ENCODE measurements at places on chromosomes 6 and 20.

DNA sequence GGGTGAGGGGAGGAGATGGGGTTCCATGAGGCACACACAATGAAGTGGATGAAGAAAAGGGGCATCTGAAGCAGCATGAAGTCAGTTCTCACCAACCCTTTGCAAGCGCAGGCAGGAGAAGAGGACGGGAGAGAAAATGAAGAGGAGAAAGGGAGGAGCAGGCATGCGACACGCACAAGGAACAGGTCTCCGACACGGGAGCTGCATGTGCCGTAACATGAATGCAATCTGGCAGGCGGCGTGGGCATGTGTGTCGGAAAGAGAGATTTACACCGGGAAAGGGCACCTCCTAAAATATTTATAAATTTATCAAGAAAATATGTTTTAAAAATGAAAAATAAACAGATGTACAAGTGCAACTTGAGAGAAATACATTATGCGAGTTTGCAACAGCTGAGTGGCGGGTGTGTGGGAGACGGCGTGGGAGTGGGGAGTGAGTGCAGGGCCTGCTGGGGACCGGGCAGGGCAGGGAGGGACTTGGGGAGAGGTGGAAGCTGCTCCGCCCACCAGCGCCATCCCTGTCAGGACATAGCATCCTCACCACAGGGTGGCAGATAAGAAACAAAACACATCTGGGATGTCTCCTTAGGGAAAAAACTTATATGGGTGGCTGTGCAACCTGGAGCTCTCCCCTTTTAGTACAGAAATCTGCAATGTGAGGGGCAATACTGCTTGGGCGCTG lies 40.6 kb downstream of the GJA10 start:
- DNase-seq: no peak

- DNase-seq: no peak
These were observed 28.3 kb downstream of the C6orf132 start for GRCh38 chr6:42113936-42114636.

DNA sequence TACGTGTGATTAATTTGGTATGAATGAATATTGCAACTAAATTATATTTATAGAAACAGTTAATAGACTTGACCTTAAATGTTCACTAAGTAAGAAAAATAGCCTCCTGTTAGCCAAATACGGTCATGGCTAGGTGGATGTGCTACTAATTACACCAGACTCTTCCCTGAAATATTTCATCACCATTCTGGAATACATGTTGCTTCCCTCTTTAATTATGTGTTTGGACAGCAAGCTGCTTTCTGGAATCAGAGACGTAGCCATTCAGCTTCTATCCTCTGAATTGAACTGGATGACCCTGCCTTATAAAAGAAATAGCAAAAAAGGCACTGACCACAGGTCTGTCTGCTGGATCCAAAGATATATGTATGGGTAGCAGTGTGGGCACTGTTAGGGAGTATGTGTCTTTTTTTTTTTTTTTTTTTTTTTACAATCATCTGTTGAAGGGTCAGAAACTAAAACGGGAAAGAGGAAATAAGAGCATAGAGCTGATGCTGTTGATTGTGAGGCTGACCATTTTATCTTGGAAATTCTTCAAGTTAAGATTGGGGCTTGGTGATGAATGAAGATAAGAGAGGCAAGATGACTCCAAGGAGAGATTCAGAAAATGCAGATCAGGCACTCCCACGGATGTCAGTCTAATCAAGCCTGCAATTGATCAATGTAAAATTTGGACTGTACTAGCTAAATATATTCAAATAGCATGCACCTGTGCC lies 283.2 kb upstream of the HSF2 start:
- no peak for DNase-seq

DNA sequence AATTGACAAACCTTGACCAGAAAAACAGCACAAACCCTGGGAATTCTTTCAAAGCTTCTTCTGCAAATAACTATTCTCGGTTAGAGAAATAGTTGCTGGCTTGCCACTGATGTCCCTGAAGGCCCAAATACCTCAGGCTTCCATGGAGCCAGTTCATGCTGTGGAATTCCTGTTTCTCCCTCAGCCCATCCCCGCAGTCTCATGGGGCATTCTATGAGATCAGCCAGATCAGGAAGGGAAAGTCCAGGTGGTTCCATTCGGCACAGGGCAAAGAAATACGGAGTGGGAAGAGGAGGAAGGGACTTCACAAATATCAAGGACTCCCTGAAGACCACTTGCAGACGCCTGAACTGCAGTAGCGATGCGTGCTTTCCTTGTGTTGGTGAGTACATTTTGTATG lies 63.3 kb downstream of the MYLK4 start:
- no peak for DNase-seq

DNA sequence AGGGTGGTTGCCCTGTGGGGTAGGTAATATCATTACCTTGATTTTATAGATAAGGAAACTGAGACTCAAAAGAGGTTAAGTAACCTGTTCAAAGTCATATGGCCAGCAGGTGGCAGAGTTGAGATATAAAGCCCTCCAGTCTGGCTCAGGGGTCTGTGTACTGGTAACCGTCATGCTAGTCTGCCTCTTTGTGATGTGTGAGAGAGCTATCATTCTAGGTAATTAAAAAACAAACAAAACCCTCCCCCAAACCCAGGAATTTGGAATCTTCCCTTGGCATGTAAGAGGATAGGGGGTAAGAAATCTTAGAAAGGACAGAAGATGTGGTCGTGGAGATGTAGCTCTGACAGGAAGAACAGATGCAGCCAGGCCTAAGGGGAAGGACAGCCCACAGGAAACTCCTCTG lies 206.0 kb downstream of the CDC5L start:
- peak; percentile 74 for DNase-seq

DNA sequence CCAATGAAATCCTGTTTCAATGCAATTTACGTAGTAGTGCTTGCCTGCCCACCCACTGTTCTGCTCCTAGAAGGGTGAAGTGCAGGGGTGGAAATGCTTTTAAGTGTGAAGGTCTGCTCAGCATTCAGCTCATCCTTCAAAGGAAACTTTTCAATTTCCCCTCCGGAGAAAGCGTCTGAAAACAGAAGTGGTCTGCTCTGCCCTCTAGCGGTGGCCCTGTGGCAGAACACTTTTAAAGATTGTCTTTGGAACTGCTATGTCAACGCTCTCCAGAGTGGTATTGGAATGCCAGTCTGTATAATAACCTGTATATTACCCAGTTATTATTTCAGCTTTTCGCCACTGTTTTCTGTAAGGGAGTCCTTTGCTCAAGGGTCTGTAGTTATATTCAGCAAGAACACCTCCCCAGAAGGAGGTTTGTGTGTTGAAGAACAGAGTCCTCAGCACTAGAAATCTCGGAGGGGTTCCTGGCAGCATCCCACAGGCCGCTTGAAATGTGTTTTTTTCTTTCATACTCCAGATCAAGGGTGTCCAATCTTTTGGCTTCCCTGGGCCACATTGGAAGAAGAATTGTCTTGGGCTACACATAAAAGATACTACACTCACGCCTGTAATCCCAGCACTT lies 63.1 kb upstream of the KLHL31 start:
- DNase-seq: peak; percentile 71

- DNase-seq: no peak
These were observed 211.3 kb downstream of the ZNF217 start for GRCh38 chr20:53382263-53382844.

DNA sequence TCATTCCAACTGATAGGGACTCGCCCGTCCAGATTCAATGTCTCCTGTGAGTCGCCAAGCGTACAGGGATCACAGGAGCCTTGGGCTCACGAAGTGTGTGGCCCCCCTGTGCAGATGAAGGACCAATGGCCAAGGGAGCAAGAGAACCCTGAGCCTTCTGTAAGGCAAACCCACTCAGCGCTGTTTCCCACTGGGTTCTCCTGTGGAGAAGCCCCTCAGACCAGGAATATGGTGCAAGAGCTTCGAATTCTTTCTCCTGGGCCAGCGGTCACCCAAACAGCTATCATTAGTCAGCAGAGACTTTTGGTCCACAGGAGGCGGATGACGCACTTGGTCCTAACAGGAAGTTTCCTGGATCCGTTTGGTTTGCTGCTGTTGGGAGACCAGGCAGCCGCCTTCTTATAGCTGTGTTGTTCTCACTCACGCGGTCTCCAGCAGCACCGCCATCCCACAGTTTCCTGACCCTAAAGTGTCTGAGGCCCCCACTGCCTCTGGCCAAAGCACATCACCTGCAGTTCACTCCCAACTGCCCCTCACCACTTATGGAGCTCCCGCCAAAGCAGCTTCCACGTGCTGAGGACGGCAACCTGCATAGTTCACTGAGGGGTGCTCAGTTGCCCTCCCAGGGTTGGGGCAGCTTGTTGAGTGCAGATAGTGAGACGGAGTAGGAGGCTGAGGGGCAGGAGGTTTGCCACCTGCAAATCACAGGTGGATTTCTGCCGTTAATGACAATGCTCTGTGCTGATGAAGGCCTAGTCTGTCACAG lies 268.6 kb downstream of the ERMARD start:
- no peak for DNase-seq

- no peak for DNase-seq
These were observed 54.2 kb upstream of the FRMD1 start for GRCh38 chr6:168133168-168133561.

DNA sequence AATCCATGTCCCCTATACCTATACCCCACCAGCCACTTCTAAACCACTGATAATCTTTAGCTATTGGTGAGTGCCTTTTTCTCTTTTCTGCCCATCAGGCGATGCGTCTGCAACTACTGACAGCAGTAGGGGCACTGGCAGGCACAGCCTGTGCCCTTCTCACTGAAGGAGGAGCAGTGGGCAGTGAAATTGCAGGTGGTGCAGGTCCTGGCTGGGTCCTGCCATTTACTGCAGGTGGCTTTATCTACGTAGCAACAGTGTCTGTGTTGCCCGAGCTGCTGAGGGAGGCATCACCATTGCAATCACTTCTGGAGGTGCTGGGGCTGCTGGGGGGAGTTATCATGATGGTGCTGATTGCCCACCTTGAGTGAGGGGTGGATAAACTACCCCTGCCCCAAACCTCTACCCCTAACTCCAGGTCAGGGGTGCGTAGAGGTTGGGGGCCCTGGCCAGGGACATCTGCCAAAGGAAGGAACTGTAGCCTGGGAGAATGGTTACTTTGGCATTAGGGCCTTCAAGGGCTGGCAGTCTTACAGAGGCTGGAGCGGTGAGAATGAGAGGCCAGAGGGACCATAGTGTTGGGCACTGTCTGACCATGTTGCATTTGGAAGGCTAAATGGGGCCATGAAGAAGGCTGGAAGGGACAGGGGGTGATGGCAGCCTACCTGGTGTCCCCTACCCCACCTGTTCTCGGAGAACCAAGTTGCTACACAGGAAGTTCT lies 851 bp upstream of the HSD17B8 start:
- DNase-seq: no peak

DNA sequence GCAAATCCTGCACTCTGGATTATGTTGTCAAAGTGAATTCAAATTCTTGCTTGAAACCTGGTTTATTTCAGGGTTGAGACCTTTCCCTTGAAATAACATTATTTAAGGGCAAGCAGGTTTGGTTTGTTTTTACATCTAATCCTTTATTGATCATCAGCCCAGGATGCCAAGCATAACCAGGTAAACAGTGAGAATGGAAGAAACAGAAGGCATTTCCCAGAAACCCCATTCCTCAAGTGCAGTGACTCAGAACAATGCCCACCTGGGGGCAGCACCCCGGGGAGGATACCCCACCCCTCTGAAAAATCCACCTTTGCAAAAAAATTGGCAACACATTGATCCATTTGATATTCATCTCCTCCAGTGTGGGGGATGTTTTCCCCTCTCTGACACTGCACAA lies 32.5 kb downstream of the POFUT1 start:
- DNase-seq: no peak

DNA sequence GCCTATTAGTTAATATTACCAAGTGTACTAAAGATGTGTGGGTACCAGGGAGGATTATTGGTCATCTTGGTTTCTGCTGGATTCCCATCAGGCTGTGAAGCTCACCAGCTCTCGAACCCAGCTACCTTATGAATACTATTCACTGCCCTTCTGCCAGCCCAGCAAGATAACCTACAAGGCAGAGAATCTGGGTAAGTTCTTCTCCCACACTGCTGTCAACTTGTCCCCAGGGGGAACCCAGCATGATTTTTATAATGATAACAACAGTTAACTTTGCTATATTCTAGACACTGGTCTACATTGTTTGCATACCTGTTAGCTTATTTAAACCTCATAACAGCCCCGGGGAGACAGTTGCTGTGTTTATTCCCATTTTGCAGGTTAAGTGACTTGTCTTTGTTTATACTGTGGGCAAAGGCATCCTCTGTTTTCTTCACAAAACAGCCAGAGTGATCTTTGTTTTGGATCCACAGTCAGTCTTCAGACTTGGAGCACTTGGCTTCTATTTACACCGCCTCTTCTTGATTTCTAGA lies 26.5 kb downstream of the TM9SF4 start:
- DNase-seq: no peak

DNA sequence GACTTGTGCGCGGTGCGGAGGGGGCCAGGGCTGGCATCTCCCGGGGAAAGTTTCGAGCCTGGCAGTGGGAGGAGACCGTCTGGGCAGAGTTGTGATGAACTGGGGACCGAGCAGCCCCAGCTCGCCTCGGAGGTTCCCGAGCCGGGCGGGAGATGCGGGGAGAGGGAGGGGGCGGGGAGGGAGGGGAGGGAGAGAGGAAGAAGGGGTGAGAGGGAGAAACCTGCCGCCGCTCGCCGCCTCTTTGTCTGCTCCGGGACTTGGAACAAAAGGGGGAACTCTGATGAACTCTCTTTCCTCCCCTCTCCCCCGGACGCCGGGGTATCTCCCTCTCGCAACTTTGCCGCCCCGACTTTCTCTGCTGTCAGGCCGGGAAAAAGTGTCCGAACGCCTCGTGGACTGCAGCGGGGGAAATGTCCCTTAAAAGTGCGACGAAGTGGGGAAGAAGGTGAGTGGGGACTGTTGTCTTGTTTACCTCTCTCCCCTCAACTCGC lies 72.7 kb downstream of the SOX4 start:
- no peak for DNase-seq

DNA sequence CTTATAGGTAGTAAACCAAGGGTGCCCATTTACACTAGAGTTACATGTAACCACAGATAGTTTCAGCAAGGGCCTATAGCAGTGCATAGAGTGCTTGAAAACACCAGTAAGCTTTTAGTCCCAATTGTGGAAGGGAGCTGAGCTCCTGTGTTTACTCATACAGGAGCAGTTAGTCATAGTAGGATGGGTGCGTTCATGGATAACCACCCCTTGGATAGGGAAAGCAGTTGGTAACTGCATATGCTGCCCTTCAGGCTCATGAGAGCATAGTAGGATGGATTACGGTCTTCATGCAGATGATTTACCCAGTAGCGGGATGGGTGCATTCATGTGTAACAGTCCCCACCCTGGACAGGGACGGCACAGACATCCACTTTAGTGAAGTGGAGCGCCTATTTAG lies 45.1 kb downstream of the OR2B6 start:
- no peak for DNase-seq

All from activated CD4-positive, alpha-beta T cell treated with anti-CD3 and anti-CD28 coated beads, Interleukin-2, Interleukin-6, amounts not matched to agents 100 ng/mL and 50 ng/mL, durations not matched to agents 16 hours and 8 hours (primary cell).